ENCODE measurements at places on chromosomes 4 and X.

- no peak for DNase-seq
Observed at GRCh38 chr4:150479657-150480056, 102.3 kb upstream of the MAB21L2 start.

GRCh38 chr4:70680934-70681333 is 7.4 kb upstream of the UTP3 start:
- no peak for DNase-seq

- DNase-seq, result no peak
Observed at GRCh38 chr4:6875431-6875831, 34.2 kb upstream of the TBC1D14 start.

DNA sequence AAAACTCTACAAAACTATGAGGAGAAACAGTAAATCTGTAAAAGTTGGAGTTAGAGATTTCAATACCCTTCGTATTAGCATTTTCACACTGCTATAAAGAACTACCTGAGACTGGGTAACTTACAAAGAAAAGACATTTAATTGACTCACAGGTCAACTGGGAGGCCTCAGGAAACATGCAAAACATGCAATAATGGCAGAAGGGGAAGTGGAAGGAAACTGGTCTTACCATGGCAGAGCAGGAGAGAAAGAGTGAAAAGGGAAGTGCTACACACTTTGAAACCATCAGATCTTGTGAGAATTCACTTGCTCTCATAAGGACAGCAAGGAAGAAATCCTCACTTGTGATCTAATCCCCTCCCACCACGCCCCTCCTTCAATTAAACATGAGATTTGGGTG is 949.9 kb downstream of the TECRL start:
- no peak for DNase-seq

DNA sequence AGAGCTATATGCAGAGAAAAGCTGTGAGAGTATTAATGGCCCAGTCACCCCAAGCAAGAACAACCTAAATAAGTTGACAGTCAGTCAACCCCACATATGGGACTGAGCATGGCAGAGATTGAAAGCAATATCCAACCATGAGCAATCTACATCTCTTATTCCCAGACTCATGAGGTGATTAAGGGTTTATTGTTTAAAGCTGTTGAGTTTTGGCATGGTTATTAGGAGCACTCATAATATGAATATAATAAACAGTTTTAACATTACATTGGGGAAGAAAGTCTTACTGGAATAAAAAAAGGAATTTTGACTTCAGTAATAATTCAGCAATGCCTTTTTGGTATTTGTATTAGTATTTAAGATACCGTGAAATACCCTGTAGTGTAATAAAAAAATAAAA is 1627.4 kb downstream of the STIM2 start:
- DNase-seq, result no peak

DNA sequence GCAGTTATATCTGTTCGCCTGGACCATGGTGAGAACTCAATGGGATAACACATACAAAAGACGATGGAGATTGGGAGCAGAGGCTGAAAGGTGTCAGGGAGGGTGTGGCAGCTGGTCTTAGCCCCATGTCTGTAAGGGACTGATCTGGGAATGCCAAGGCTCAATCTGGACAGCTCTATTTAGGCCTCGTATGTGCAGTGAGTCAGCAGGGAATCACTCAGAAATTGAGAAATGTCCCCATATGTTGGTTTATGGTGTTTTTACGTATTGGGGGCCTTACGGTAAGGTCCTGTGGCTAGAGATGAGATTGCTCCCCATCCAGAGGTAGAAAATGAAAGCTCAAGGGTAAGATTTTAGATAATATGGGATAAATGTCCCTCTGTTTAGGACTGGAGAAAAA is 71.4 kb upstream of the TTC29 start:
- no peak for DNase-seq

DNA sequence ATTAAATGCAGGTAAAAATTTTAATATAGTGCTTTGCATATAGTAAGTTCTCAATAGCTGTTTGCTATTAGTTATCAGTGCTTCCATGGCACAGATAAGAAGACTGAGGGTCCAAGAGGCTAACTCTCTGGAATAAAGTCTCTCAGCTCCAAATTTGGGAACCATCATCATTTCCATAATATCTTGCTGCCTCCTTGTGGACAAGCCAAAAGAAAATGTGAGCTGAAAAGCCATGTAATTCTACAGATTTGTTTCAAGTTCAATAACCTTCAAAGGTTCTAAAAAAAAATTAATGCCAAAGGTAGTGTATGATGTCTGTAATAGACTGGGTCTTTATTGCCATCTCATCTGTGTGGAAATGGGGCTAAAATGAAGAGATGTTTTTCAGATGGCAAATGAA is 136.9 kb upstream of the VCX start:
- DNase-seq, result no peak

DNA sequence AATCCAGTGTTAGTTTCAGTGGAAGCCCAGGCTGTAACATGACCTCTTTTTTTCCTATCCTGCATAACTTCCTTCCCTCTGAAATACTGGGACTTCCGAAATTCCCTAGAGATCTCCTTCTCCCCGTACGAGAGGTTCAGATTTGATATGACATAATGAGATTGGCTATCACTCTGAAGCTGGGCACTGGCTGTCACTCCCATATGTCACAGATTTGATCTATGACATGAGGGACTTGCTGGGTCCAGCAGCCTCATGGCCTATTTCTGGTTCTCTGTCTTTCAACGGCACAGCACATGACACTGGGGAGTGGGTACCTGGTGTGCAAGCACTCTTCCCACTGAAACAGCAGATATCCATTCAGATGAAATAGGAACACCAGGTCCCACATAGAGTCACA is 36.7 kb downstream of the PF4 start:
- DNase-seq, result no peak

- DNase-seq, result no peak
Observed at GRCh38 chr4:178970433-178971140, 1528.3 kb upstream of the AGA start.

DNA sequence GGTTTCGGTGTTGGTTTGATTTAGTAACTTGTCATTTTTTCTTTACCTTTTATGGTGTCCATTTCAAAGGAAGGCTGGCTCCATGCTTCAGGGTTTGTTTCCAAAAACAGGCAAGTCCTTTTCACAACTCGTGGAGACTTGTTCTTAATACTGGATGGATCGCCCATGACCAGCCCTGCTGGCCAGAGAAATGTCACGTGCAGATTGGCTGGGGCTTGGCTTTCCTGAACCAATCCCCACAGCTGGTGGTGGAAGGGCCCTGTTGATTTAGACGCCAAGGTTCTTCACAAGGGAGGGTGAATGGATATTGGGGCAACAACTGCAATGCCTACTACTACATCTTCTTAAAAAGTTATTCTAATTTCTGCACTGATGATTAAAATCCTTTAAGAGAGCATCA is 92.6 kb downstream of the SHROOM3 start:
- no peak for DNase-seq

DNA sequence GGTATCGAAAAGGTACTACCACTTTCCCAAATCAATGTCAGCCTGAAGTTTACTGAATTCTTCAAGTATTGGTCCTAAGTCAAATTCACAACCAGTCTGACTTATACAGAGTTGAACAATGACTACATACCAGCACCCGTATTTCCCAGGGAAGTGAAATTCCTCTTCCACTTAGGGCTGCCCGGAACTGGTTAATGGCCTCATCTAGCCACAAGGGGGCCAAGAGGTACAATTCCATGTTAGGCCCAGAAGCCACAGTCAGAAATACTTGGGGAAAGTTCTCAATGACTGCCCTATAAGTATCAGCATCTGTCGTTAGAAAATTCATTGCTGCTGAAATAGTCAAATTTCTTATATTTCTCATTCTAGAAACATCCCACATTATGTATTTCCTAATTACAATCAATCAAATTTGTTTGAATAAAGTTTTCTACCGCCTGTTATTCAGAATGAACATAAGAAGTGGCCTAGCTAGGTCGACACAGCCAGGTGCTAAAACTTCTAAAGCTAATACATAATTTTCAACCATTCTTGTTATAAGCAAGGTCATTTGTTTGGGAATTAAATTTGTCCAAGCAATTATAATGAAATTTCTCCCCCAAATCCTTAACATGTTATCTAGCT is 5.6 kb upstream of the PCDH7 start:
- DNase-seq, result no peak

DNA sequence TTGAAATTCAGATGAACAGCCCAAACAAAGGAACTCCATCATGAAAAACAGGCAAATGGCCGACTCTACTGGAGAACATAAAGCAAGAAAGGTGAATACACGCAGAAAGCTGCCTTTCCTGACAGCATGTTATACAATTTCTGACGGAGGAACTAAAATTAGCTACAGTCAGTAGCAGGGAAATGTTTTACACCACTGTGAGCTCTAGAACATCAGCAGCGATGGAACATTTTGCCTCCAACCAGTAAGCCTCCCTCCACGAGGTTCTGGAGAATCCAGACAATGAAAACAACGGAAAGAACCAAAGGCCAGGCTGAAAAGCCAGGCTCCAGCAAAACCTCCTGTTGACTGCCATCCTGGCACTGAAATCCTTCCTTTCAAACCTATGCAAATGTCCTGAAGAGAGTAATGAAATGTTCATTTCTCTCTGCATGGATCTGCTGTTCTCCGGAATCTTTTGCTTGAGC is 78.9 kb downstream of the IRF2 start:
- DNase-seq, result no peak

GRCh38 chr4:6495296-6495590 is 22.8 kb upstream of the PPP2R2C start:
- no peak for DNase-seq

DNA sequence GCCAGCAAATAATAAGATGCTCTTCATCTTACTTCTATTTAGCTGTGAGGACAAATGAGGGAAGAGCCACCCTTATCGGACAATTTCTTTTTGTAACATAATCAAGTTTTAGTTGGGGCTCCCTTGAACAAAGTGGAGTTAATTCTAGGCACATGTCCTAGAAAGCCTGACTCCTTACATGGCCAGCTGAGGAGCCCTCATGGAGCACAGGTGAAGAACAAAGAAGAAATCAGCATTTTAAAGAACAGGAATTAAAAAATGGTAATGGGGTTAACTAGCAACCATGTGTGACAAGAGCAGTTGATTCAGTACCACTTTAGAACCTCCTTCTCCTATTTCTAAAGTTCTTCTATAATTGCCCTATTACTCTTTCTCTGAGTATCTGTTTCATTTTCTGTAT is 15.9 kb downstream of the GPR82 start:
- no peak for DNase-seq

GRCh38 chrX:43065978-43066377 is 288.0 kb upstream of the PPP1R2C start:
- DNase-seq, result no peak

GRCh38 chr4:76060506-76060905 is 14.0 kb upstream of the ART3 start:
- no peak for DNase-seq

DNA sequence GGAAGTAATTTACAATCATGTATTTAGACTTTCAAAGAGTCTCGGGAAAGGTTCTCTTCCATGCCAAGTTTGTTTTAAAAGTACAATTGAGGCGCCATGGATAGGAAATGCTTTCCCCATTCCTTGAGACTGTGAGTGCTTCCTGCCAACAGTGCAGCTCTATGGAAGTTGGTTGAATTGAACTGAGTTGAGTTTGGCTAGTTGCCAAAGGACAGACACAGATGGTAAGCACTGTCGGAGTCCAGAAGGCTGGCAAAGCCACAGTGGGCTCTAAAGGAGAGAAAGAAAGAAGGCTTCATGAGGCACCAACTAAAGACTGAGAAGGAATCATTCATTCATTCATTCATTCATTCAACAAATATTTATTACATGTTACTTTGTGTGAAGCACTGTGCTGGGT is 4.3 kb upstream of the KCNE5 start:
- DNase-seq, result no peak

- DNase-seq, result no peak
Observed at GRCh38 chr4:147194114-147194513, 248.4 kb upstream of the TTC29 start.

GRCh38 chr4:41620594-41621256 is 82.8 kb downstream of the LIMCH1 start:
- no peak for DNase-seq

DNA sequence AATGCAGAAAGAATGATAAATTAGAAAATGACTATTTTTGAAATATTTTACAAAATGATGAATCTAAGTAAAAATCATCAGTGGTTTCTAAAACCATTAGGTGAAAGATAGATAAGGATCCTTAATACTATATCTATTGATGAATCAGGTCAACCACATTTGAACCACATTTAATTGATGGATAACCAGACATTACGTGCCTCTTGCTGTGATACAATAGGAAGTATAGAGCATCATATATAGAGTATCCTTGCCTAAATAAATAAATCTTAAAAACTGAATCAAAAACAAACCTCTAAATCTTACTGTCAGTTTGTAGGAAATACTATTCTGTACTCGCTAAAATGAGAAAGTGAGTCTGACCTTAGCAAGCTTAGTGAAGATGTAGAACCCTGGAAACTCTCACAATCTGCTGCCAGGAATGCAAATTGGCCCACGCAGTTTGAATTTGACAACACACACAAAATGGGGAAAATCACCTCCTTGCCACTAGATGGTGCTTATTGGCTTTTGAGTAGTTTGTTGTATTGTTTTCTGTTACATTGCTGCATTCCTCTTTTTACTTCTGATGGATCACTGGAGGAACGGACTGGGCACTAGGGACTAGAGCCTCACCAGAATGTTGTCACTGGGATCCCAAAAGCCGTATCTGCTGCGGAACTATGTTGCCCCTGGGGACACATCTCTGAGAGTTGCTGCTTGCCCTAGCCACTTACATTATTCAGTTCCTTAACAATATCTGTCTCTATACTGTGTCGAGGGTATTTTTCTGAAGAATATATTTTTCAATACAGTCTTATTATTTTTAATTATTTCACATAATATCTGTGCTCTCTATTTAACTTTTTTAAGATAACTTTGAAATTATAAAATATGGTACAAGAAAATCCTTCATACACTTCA is 25.4 kb upstream of the SLAIN2 start:
- no peak for DNase-seq

- no peak for DNase-seq
Observed at GRCh38 chr4:66439508-66439907, 769.2 kb upstream of the EPHA5 start.

DNA sequence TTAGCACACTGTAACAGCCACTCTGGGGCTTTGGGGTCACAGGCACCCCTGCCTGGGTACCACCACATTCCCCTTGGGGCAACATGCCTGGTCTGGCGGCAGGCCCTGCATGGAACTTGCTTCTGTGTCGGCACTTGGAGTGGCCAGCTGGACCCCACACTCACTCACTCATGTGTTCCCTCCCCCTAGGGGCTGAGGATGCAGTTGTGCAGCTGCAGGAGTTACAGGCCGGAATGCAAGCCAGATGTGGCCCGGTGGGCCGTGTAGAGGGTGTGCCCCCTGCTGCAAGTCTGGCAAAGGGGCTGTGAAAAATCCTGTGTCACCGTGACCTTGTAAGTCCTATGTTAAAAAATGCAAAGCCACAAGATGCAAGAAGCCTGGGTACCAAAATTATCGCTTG is 34.2 kb downstream of the ATXN3L start:
- DNase-seq, result no peak

GRCh38 chrX:139203651-139204570 is 326.6 kb upstream of the F9 start:
- no peak for DNase-seq

DNA sequence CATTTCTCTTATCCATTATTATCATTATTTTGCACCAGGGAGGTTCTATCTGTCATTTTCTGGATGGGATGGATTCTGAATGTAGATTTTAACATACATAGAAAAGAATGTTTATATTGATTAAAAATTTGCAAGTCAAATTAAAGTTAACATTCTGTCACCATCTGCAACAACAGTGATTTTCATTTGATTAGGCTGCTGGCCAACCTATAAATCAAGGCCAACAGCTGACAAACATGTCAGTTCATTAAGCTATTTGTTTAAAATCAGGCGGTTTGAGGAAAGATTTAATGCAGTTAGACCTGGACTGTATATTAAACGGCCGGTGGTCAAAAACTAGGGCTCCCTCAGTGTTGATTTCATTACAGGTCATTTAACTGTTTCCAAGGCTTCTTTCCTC is 109.5 kb upstream of the CBR4 start:
- no peak for DNase-seq

All from stimulated activated CD4-positive, alpha-beta T cell treated with anti-CD3 and anti-CD28 coated beads, Interleukin-12 subunit alpha, Interleukin-12 subunit beta, amount 100 ng/mL, for 48 hours (primary cell).